Putamen (tissue), 1 donor: ENCODE measurements at places on chromosomes 3 and 15.
A peak's percentile ranks its signal among the peaks of the same experiment; 100 is the strongest.

DNA sequence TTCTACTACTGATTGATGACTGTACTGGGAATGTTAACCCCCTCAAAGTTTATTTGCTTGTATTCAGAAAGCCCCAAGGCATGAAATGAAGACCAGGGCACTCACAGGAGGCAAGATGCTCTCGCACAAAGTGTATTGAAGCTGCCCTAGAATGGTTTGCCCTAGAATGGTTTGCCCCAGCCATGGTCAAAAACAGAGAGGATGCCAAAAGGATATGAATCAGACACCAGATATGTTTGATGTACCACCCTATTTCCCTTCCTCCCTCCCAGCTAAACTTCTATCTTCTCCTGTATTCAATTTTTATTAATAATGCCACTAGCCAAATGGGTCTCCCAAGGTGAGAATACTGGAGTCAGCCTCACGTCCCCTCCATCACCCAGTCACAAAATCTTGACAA, 101.3 kb downstream of the TMCO5A start:
- DNase-seq = no peak

DNA sequence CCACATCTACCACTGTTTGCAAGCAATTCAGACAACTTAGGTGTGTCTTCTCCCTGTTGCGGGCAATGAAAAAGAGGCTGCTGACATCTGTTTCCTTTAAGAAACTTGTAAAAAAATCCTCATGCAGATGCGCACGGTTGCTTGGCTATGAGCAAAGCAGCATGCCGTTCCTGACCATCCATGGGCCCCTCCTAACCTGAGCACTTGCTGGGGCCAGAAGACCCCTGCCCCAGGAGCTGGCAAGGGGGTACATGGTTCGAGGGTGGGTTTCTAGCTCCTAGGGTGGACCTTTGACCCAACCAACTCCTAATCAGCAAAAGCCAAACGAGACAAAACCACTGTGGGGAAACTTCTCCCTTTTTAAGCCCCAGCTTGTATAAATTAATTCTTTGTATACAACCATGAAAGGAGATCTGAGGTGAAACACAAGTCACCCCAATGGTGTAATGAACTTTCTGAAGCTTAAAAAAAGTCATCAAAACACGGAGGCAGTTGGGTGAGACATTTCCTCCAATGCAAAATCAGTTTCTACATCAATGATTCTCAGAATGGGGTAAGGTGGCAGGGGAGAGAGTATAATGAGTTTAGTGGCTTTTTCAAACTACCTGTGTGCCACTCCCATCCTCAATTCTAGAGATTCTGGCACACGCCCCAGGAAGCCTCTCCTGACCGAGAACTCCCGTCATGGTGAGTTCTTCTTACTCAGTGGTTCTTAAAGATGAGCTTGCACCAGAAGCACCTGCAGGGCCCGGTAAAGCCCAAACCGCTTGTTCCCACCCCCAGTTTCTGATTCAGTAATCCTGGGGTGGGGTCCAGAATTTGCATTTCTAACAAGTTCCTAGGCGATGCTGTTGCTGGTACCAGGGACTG, 44.1 kb downstream of the CPN2 start:
- no peak for DNase-seq

GRCh38 chr3:171684221-171684620, 126.1 kb downstream of the PLD1 start:
- DNase-seq = no peak

DNA sequence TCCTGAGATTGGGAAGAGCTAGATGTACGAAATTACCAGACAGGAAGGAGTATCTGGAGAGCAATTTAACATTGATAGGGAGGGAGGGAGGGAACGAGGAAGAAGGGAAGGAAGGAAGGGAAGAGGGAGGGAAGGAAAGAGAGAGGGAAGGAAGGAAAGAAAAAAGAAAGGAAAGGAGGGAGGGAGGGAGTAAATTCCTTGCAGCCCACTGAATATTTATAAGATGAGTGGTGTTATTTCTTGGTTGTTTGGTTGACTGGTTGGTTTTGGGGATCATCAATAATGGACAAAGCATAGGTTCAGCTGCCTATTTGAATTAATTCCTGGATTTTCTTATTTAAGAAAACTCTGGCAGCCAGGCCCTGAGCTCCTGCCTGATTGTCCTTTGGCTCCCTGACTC, 15.5 kb upstream of the TSEN2 start:
- no peak for DNase-seq

DNA sequence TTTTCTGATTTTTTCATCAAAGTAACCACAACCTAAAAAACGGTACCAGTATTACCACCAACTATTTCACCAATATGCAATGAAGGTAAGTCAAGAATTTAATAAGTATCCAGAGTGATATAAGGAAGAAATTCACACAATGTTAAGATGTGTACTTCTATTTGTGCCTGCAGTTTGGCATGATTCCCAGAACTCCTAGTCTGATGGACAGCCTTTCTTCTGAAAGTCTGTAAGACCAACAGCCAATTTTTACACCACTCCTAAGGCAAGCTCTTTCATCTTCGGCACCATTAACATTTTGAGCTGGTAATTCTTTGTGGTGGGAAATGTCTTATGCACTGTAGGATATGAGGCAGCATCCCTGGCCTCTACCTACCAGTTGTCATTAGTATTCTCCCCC, 108.3 kb downstream of the VPS13C start:
- DNase-seq = peak; percentile 1

DNA sequence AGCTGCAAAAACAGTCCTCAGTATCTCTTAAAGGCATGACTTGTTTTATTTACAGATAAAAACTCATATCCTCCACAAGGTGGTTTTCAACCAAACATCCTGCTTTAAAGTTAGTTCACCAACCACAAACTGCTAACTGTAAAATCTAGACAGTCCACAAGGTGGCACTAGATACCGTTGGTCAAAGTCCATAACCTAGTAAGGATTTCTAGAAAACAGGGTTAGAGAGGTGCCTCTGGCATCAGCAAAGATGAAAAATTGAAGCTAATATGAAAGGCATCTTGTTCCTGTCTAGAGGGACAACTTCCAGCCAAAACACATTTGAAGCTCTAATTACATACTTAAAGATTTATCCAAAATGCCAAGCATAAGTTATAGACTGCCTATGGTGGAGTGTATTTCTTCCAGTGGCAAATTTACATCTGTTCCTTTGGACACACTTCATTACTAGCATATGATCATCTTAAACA, 56.0 kb downstream of the ZMAT3 start:
- DNase-seq = peak; percentile 68

- DNase-seq = no peak
These were observed 14.4 kb downstream of the TM4SF1 start for GRCh38 chr3:149363053-149363452.

GRCh38 chr3:113242096-113242581, 30.8 kb downstream of the BOC start:
- no peak for DNase-seq

- DNase-seq = no peak
These were observed 53.2 kb downstream of the FBN1 start for GRCh38 chr15:48592221-48592731.
